ENCODE measurements at places on chromosomes 12 and 14.

- DNase-seq = no peak
Measured at GRCh38 chr12:103331643-103332042, 164.1 kb downstream of the C12orf42 start.

DNA sequence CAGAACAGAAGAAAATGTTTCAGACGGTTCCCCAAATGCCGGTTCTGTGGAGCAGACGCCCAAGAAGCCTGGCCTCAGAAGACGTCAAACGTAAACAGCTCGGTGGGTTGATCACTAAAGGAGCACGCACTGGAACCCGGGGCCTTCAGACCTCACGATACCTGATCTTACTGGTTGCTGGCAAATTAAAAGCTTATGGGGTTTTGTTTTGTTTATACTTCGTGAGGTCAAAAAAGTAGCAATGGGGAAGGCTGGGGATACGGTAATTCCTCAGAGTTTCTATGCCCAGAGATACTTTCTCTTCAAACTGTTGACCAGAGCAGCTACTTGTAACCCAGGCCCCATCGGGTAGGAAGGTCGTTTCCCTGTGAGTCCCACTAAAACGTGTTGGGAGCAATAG, 1.7 kb downstream of the CDKN1B start:
- DNase-seq = peak; percentile 49

- DNase-seq = no peak
Measured at GRCh38 chr12:124279315-124279714, 15.6 kb upstream of the RFLNA start.

- DNase-seq = no peak
Measured at GRCh38 chr12:75921622-75922289, 109.8 kb downstream of the PHLDA1 start.

DNA sequence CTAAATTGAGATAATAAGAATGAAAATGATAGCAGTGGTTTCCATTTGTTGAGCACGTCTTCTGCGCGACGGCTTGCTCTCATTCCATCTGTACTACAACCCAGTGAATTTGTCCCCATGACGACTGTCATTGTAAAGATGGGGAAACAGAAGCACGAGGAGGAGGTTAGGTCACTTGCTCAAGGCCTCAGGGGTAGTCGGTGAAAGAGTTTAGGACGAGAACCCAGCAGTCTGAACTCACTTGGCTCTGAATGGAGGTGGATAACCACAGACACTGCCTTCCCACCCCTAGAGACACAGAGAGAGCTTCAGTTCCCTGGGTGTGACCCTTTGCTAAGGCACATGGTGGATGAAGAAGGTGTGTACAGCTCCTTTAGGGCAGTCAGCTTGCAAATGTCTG, 30.9 kb upstream of the PLEKHG3 start:
- DNase-seq = no peak

- DNase-seq = no peak
Measured at GRCh38 chr12:69834576-69834975, 9.5 kb downstream of the MYRFL start.

GRCh38 chr14:65471038-65471878, 58.7 kb downstream of the FUT8 start:
- DNase-seq = no peak

GRCh38 chr12:47941871-47942613, 21.4 kb upstream of the TMEM106C start:
- peak; percentile 65 for DNase-seq

DNA sequence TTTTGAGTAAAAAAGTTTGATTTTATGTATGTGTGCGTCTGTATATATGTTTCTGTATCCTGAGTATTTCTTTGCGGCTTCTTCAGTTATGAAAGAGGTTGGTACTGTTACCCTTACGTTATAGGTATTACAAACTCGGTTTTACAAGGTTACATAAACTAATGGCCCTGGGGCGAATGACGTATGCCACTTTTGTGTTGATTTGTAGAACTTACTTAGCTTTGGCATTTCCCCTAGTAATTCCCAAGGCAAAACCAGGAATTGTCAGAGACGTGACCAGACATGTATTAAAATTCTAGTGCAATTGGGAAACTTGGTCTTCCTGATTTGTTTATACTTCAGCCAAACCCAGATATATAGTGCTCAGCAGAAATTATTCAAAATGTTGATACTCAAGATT, 93.3 kb downstream of the DUSP16 start:
- no peak for DNase-seq

DNA sequence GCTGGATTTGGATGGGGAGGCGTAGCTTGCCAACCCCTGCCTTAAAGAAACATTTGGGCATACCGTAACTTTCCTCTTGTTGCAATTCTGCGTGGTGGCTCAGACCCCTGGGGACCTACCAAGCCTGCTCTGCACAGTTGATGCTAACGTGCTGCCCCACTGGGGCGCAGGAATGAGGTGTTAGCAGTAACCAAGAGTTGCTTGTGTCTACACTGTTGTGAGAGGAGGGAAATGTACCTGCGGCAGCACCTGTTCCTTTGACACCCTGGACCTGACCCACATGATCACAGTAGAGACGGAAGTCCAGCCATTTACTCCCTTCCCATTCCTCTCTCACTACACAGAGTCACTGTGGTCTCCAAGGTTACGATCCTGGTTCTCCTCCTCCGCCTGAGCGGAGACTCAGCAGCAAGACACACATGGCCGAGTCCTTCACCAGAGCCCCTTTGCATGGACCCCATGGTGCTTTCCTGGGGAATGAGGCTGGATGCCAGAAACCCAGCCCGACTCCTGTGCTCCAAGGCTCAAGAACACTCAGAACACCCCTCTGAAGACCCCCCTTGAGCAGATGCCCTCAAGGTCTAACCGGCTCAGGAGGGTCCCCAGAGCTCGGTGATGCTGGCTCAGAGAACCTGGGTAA, 84.8 kb downstream of the FBXL14 start:
- no peak for DNase-seq

DNA sequence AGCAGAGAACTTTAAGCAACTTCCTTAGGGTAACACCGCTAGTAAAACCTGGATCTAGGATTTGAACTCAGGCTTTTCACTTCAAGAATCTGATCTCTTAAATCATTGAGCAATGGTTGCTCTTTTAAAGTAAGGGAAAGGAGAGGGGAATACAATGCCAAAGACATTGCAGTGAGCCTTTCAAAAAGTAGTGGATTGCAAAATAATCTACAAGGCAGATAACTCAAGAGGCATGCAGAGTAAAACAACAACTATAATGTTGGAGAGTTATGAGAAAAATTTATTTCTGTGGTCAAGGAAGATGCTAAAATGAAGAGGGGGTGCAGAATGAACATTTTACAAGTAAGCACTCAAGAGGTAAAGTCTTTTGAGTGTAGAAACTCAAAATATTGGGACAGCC, 432.6 kb downstream of the C12orf50 start:
- no peak for DNase-seq

GRCh38 chr12:51970904-51971646, 19.6 kb downstream of the ACVR1B start:
- DNase-seq = peak; percentile 42

DNA sequence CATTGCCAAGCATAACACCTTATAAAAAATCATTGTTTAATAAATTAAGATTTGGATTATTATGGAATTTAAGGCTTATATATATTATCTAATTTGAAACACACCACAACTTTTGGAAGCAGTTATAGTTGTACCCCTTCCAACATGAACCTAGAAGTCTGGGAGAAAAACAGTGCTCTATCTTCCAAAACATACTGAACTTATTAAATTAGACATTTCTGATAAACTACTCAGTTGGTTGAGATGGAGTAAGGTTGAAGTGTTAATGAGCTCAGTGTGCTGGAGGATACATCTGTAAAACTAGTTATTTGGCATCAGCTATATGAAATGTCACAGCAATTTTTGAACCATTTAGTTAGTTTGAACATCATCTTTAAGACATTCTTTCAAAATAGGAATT, 227.4 kb downstream of the ALX1 start:
- DNase-seq = no peak

DNA sequence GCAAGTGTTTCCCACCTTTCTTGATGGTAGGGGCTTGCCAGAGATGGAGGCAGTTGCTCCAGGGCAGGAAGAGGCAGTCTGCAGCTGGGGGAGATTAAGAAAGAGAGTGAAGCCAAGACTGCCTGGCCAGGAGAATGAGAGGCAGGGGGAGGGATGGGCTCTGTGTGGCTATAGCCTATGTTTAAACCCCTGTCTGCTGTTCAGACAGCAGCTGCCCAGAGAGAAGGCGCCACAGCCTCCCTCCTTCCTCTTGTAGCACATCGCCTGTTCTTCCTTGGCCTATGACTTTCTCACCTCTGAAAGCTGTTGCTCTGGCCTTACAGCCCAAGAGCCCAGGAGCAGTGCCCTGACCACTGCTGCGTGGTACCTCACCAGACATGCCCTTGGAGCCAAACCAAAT, 61.7 kb downstream of the EMP1 start:
- no peak for DNase-seq

- DNase-seq = no peak
Measured at GRCh38 chr14:65506801-65507200, 94.3 kb downstream of the FUT8 start.

DNA sequence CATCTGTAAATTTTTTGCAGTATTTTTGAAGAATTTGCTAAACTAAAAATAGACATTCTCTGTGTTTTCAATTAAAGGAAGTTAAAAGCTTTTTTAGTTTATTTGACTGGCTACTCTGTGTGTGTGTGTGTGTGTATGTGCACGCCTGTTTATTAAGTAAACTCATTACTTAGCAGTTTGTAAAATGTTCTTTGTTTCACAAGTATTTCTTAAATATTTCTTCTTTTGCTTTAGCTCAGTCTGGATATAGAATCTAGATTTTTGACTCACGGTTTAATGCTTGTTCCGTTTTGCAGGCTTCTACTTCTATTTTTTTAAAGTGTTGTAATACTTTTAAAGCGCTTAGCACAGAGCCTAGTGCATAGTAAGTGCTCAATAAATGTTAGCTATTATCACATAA, 46.5 kb upstream of the KCNMB4 start:
- DNase-seq = no peak

DNA sequence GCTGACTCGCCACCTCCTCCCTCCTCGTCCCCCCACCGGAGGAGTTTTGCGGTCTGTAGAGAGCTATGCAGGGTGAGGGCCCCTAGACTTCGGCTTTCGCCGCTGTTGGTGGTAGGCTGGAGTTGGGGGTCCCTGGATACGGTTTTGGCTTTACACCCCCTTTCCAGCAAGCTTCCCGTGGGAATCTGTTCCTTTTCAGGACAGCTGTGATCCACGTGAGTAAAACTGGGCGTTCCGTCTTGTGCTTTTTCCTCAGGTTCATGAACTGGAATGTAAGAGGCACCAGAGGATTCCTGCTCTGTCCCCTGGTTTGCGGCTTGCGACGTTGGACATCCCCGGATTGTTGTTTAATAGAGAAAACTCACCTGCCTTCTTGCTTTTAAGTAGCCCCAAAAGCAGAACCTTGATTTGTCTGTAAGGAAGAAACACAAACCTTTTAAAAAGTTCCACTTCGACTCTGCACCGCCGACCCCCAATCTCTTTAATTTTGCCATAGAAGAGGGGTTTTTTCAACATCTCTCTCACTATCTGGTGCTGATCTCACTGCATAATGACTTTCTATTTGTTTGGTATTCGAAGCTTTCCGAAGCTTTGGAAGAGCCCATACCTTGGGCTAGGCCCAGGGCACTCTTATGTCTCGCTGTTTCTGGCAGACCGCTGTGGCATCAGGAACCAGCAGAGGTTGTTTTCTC, 490 bp downstream of the PRORP start:
- DNase-seq = peak; percentile 12

DNA sequence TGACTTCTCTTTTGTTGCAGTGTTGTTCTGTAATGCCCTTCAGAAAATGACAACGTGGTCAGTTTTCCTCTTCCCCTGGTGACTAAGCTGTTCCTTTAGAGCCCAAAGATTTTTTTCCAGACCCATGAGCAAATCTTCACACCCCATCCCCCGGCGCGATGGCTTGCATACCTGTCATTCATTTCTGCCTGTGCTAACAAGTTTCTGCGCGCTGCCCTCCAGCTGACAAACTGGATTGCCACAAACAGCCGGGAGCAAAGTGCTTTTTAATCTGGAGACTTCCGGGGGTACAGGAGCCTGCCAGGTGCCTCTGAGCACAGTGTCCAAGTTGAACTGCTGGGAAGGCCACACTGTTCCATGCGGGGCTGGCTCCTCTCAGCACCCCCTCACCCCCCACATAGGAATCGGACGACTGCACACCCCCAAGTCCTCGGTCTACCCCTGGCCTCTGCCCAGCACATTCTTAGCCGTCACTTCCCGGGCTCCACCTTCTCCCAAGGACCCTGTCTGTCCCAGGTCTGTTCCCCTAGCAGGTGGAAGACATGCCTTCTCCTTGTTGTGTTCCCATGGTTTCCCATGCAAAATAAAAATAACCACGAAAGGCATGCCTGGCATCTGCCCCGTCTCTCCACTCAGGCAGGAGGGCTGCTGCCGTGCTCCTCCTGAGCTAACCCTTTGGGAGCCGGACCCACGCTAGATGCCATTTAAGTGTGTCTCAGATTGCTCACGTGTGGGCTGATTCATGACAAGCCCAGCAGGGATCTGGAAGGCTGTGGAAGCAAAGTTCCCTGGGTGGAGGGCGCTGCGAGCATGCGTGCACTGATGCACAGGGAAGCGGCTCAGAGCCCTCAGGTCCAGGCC, 14.1 kb downstream of the RILPL1 start:
- DNase-seq = no peak

DNA sequence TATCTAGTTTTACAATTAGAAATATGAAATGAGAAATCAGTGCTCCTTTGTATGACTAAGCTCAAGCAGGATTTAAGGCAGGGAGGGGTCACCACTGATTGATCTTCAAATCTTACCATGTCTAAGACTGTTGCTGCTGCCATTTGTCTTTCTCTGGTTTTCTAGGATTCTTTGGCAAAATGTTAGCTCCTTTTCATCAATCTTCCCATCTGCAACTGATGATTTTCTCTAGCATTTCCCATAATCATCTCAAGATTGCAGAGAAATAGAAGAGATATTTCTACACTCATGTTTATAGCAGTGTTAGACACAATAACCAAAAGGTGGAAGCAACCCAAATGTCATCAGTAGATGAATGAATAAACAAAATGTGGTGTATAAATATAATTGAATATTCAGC, 175.0 kb downstream of the RAD51B start:
- no peak for DNase-seq

Data from CD4-positive, alpha-beta T cell treated with Interleukin-6 for 4 hours (primary cell).